ENCODE measurements at places on chromosomes 4 and X. TPM values are rescaled to one million over a fixed set of nuclear protein-coding genes. Genes with fewer than 3 reads are reported as not detected.

The PFKFB1 gene
- total RNA-seq: not detected

DNA sequence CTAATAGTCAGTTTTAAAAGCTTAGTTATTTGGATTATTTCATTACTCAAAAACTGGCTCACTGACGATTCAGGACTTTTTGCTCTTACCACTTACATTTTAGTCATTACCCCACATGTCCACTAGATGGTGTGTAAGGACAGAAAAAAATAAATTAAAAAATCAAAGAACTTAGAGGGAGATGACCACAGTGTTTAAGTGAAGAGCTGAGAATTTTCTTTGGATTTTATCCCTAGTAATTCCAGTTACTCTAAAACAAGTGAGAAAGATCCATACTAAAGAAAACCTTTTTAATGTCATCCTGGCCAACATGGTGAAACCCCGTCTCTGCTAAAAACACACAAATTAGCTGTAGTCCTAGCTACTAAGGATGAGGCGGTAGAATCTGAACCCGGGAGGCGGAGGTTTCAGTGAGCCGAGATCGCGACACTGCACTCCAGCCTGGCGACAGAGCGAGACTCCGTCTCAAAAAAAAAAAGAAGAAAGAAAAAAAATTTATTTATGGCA, 26.4 kb upstream of the TMPRSS11B start:
- peak; percentile 61 for DNase-seq

The PACRGL gene
- total RNA-seq: 32.7 TPM

DNA sequence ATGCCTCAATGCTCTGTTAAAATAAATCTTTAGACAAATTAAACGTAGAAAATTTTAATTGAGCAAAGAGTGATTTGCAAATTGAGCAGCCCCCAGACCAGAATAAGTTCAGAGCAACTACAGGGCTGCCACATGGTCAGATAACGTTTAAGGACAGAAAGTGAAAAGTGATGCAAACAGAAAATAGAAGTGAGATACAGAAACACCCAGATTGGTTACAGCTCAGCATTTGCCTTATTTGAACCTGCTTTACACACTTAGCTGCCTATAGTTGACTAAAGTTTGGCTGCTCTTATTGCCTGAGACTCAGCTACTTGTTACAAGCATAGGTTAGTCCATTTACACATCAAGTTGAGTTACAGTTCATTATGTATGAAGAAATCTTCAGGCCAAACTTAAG, 1800.8 kb upstream of the PCDH10 start:
- DNase-seq: no peak

- DNase-seq: no peak
Observed at GRCh38 chrX:50618788-50619558, 148.3 kb upstream of the DGKK start.

DNA sequence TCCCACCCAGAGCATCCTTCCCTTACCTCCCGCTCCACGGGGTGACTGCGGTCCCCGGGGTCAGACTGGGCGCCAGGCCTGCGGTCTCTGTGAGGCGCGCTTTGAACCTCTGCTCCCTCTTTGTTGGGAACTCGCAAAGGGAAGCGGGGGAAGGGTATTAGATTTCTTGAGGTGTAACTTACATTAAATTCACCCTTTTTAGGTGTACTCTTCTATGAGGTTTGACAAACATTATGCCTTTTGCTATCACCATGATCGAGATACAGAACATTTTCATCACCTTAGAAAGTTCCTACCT, 569 bp downstream of the DCK start:
- DNase-seq: peak; percentile 17

The NXF2 gene
- total RNA-seq: not detected

The PWWP3B gene
- total RNA-seq: not detected

The TMEM35A gene
- not detected for total RNA-seq

The PRSS12 gene
- 4.3 TPM for total RNA-seq

- DNase-seq: peak; percentile 48
Observed at GRCh38 chr4:110196206-110196870, 2.1 kb downstream of the ELOVL6 start.

The ATP8A1 gene
- 0.69 TPM for total RNA-seq

DNA sequence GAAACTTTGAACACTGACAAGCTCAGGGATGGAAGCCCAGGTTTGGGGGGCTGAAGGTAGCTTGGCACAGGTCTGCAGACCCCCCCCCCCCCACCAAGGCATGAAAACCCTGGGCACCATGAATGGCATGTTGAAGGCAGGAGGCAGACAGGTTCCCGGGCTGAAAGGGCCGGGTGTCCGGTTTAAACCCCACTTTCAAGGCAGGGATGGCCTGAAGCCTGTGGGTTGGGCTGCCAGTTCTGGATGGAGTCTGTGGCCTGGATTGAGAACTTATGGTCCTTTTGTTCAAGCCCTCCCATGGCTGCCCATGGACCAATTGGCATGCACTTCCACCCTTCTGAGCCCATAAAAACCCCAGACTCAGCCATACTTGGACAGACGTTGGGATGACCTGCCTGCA, 616.9 kb downstream of the ADGRL3 start:
- DNase-seq: no peak

DNA sequence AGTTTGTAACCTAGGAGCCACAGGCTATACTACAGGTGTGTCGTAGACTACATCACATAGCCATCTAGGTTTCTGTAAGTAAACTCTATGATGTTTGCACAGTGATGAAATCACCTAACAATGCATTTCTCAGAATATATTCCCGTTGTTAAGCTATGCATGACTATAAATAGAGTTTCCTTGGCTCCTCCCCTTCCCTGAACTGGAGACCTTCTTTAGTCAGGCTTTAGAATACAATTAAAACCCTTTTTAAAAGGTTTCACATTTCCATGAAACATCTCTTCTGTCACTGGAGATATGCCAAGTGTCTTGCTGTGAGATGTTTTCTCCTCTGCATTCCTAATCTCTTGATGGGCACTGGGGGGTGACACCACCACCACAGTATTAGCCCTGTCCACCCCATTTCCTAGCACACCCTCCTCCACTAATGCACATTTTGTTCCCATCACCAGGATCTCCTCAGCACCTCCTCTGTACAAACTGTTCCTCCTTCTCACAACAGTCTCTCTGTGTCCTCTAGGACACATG, 334.6 kb upstream of the CPEB2 start:
- DNase-seq: peak; percentile 5

GRCh38 chr4:162804351-162804924, 362.3 kb downstream of the NAF1 start:
- no peak for DNase-seq

The CYTL1 gene
- total RNA-seq: not detected

The NWD2 gene
- 0.33 TPM for total RNA-seq

The DMRTC1 gene
- not detected for total RNA-seq

The ARAP2 gene
- 10.7 TPM for total RNA-seq

The BTK gene
- total RNA-seq: not detected

- no peak for DNase-seq
Observed at GRCh38 chr4:6126971-6127745, 73.2 kb downstream of the JAKMIP1 start.

The SLC4A4 gene
- 1.4 TPM for total RNA-seq

GRCh38 chr4:80913381-80913780, 117.1 kb upstream of the BMP3 start:
- DNase-seq: no peak

DNA sequence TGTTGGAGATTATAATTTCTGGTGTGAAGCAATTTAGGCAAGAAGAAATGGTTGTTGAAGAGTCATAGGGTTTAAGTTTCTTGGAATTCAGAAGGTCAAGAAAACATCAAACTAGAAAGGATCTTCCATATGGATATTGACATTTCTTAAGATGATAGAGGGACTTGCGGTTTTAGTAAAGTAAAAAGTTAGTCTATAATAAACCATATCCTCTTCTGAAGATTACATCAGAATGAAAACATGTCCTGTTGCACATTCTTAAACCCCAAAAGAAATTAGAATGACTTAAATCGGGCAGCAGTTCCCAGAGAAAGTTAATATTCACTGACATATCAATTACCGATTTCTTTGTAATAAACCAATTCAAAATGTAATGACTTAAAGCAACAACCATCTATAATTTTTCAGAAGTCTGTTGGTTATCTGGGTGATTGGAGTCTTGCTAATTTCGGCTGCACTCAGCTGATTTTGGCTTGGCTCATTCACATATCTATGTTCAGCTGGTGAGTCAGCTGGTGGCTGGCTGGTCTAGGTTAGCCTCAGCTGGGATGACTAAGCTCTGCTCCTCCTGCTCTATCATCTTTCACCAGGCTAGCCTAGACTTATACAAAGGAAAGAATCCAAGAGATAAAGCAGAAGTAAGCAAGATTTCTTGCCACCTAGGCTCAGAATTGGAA, 24.4 kb upstream of the DYNLT3 start:
- no peak for DNase-seq

The OTC gene
- total RNA-seq: not detected

GRCh38 chr4:126386512-126386911, 1071.8 kb downstream of the FAT4 start:
- DNase-seq: no peak

DNA sequence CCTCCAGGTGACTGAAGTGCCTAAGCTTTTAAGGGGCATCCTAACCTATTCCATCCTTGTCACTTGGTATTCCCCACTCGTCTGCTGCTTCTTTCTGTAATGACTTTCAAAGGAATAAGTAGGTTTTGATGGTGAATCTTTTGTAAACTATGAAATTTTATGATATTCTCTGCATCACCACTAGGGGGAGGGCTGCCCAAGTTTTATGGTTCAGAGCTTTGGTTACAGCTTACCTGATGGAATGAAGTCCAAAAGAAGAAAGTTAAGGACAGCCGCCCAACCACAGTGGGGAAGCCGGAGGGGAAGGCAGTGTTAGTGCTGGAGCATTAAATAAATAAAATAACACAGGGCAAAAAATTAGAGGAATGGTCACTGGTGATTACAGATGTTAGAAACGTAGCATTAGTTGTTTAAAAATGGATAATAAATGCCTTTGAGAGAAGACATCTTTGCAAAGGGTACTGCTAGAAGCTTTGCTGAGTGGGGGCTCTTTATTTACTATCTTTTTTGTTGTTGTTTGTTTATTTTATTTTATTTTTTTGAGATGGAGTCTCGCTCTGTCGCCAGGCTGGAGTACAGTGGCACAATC, 204.9 kb downstream of the GBA3 start:
- DNase-seq: peak; percentile 49

- DNase-seq: no peak
Observed at GRCh38 chrX:20369468-20369867, 102.8 kb upstream of the RPS6KA3 start.

The SMIM10 gene
- total RNA-seq: not detected

- no peak for DNase-seq
Observed at GRCh38 chr4:73281396-73281795, 22.8 kb upstream of the ANKRD17 start.

The GPR82 gene
- total RNA-seq: not detected

DNA sequence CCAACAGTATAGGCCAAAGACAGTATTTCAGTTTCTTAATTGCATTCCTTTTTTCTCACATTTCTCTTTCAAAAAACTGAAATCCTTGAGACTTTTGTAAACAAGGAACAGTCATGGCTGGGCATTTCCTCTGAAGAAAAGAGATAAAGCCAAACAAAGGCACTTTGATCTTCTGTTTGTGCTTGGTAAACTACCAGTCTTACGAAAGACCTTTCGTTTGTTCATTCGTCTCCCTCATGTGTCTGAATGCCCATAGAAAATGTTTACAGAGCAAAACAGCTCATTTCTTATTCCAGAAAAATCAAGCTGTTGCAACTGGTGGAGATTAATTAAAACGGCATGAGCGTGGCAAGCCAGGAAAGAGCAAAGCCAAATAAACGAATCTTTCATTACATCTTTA, 178.0 kb downstream of the GASK1B start:
- peak; percentile 56 for DNase-seq

DNA sequence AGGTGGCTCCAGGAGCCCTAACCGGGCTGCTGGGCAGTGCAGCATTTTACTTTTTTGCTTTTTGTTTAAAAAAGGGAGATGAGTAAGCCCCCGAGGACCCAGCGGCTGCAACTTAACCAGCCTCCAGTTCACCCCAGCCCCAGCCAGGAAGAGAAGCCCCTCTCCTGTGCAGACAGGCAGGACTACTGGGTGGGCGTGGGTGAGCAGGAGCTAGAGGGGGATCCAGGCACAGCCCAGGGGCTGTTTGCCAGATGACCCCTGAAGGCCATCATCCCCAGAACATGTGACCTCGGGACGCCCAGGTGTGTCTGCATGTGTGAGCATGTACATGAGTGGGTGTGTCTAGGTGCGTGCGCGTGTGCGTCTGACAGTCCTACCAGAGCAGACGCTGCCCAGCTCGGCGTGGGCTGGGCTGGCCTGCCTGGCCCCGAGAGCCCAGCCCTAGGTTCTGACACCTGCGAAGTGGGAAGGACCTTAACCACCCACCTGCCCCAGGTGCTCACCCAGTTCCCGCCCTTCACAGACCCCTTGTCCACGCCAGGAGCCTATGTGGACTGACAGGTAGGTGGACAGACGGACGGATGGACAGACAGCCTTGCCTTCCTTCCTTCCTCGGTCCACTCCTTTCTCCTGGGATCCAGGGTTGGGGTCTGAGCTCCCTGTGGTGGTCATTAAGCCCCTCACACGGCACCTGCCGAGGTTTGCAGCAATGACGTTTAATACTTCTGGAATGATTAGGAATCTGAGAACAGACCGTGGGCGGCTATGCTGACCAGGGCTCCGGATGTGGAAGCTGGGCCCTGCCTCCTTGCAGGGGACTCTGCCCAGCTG, 7.8 kb upstream of the HAUS3 start:
- DNase-seq: no peak

- DNase-seq: no peak
Observed at GRCh38 chr4:141560056-141560455, 76.3 kb upstream of the IL15 start.

The FAM47E gene
- 2.4 TPM for total RNA-seq

The PROM1 gene
- total RNA-seq: 61.7 TPM

- DNase-seq: no peak
Observed at GRCh38 chr4:91330555-91331137, 973.1 kb upstream of the GRID2 start.

The GAGE1 gene
- not detected for total RNA-seq

GRCh38 chr4:130628531-130628930, 1532.6 kb downstream of the C4orf33 start:
- DNase-seq: no peak

The IGSF1 gene
- total RNA-seq: 0.83 TPM

DNA sequence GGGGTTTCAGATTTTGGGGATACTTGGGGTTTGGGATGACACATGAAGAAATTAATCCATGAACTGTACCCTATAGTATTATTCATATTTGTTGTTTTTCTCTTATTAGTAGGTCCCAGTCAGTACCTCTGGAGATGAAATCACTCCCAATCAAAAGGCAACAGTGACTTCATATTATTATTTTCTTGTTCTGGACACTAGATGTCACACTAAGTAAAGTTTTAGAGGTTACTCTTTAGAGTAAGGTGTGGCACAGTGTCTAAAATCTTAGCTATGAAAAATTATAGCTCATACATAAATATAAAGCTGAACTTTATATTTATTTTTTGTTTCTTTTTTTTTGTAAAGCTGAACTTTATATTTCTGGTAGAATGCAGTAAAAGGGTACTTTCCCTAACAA, 35.1 kb downstream of the FAM114A1 start:
- DNase-seq: peak; percentile 48

The TMEM31 gene
- total RNA-seq: not detected

Measured in HT-29 (cell line).